Right ventricle myocardium superior (tissue), 1 donor: ENCODE measurements at places on chromosomes 6 and 20. TPM values are rescaled to one million over a fixed set of nuclear protein-coding genes. Genes with fewer than 3 reads are reported as not detected.

The ULBP3 gene
- total RNA-seq, result 0.83 TPM

The SIRPB1 gene
- 0.35 TPM for total RNA-seq

The BFSP1 gene
- 0.73 TPM for total RNA-seq

The MOG gene
- total RNA-seq, result 10.3 TPM

The CCN5 gene
- 15.8 TPM for total RNA-seq

The BEND6 gene
- total RNA-seq, result 0.16 TPM

The MAPK14 gene
- 29.3 TPM for total RNA-seq

The CPNE1 gene
- 60.6 TPM for total RNA-seq

The GMPR gene
- 121 TPM for total RNA-seq

The TAAR9 gene
- total RNA-seq, result not detected

The RAET1G gene
- total RNA-seq, result not detected

The NR2E1 gene
- not detected for total RNA-seq

The RAET1L gene
- total RNA-seq, result not detected
